ENCODE measurements at places on chromosomes 11 and 22. TPM values are rescaled to one million over a fixed set of nuclear protein-coding genes. Genes with fewer than 3 reads are reported as not detected.

DNA sequence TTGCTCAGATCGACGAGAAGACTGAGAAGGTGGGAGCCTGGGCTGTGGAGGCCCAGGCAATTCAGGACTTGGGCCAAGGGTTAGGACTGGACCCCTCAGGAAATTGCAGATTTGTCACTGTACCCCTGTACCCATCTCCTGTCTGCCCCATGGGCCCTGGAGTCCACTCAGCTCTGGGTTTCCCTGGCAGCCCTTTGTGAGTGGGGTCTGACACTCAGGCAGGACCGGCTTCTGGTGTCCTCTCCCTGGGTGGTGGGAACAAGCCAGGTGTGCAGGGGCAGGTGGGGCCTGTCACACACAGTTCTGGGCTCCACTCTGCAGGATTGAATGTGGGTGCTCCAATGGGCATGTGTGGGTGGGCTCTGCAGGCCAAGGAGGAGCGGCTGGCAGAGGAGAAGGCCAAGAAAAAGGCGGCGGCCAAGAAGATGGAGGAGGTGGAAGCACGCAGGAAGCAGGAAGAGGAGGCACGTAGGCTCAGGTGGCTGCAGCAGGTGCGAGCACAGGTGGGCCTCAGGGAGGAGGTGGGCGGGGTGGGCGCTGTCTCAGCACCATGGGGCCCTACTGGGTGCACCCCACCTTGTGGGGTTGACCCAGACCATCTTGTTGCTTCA lies 21.6 kb downstream of the INCENP start:
- no peak for DNase-seq

Gene RIMBP3B
- 0.41 TPM for total RNA-seq

DNA sequence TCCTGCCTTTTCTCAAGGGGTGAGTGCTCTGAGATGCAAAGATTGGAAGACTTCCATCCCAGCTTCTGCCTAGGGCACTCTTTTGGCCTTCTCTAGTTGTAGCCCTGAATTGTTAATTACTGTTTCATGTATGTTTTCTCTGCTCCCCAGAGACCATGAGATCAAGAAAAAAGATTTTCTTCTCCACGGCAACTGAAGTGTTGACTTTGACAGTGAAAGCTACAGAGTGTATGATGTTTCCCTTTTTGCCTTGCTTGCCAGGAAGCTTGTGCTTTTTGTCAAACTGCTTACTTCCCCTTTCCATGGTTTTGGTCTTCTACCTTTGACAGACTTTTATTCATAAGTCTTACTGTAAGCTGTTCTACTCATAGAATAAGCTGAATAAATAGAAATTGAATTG lies 23.3 kb upstream of the EIF3D start:
- DNase-seq = no peak

- DNase-seq = peak; percentile 70
Observed at GRCh38 chr11:112174789-112175598, at the start of gene BCO2. Gene BCO2, plus strand, starts transcription at chr11:112175512. Its CDS starts 90 bp downstream, at chr11:112175602.

DNA sequence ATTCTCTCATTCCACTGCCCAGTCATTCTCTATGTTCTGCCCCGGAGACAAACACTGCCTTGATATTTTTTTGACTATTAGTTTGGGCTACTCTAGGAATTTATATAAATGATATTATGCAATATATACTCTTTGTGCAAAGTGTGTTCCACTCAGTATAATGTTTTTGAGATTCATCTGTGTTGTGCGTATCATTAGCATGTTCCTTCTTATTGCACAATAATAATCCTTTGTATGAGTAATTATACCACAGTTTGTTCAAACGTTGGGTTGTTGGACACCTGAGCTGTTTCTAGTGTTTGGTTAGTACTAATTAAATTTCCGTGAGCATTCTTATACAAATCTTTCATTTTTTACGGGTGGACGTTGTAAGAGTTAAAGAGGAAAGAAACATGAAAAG lies 390.6 kb downstream of the GUCY1A2 start:
- DNase-seq = no peak
